ENCODE measurements at places on chromosomes 3 and 15.

GRCh38 chr3:113557374-113557773 is 25.0 kb downstream of the SIDT1 start:
- DNase-seq, result no peak

DNA sequence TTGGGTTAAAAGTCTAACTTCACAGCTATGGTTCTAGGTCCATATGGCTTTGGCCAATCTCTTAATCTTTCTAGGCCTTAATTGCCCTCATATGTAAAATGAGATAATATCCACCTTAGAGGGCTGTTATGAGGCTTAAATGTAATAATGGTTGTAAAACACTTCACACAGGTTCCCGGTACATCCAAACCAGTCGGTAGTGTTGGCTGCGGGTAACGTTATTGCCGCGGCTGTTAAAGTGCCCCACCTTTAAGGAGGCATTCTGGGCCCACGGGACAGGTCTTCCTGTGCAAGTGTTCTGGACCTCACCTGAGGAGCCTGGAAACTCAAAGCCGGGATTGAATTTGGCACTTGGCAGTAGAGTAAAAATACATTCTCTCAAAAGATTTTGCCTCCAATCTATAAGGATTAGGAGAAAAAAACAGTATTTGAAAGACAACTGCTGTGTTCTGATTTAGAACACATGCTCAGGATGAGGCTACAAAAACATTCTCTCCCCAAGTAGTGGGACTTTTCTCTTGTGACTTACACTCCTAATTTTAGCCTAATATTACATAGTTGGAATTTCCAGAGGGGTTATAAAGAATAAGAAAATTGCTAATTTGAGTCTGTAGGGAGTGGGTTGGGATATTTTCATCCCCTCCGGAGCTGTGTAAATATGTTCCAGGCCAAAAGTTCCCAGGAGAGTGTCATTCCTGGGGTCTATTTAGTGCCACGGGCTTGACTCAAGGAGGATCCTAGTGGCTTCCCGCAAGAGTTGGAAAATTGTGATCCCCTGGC is 44.9 kb upstream of the TSEN2 start:
- no peak for DNase-seq

GRCh38 chr3:129525341-129525968 is 3.0 kb upstream of the RHO start:
- no peak for DNase-seq

DNA sequence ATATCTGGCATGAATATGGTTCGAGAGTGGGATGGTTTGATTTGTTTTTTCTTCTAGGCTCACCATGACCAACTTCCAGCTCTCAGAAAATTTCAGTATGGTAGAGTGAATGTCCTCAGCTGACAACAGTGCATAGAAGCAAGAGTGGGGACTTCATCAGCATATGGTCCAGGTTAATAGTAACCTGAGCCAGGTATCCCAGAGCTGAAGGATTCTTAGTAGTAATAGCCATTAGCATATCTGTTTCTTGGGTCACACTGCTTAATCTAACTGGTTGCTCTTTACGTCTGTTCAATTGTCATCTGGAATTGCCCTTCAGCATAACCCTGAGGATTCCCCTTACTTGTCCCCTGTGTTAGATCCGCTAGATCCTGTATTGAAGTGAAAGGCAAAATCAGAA is 151.8 kb downstream of the GMNC start:
- no peak for DNase-seq

DNA sequence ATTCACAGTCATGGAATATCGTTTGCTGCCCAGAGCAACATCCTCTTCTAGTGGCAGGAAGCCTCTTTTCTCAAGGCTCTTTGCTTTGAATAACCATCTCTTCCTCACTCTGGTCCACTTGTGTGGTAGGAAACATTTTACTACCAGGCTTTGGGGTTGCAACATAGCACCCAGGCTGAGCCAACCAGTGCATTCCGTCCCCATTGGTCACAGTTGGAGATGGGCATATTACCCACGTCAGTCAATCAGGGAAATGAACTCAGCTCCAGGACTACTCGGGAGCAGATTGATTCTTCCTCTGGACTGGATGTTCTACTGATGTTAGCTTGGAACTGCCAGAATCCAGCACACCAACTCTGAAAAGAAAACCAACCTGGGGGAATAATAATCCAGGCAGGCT is 4.2 kb upstream of the PEX5L start:
- no peak for DNase-seq

- DNase-seq, result no peak
These were observed 24.2 kb upstream of the GMPPB start for GRCh38 chr3:49747792-49748480.

DNA sequence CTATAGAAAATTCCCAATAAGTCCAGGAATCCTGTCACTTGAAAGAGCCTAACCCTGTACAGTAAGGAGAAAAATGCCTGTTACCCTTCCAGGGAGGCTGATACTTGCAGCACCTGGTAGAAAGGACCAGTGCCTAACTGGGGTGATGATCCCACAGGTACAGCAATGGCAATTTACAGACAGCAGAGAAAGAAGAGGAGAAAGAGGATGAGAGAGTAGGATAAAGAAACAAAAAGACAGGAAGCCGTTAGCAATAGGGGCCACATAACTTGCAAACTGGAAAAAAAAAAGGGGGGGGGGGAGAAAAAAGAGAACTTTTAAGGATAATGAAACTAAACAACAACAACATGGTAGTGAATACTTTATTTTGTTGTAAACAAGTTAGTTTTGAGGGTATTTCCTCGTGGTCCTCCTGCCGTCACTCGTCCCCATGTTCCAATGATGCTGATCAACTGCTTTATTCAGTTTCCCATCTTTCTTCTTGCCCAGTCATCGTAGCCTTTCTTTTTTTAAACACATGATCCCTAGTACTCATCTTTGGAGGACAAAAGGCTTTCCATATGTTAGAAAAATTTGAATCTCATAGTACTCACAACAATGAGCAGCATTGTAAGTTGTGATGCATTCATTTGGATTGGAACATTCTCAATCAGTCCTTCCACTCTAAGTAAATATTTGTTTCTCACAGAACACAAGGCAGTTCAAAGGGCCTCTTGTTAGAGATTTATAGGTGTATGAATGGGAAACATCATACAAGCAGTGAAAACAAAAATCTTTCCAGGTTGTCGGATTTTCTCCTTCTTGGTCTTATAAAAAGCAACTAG is 8.6 kb downstream of the TM4SF1 start:
- no peak for DNase-seq

DNA sequence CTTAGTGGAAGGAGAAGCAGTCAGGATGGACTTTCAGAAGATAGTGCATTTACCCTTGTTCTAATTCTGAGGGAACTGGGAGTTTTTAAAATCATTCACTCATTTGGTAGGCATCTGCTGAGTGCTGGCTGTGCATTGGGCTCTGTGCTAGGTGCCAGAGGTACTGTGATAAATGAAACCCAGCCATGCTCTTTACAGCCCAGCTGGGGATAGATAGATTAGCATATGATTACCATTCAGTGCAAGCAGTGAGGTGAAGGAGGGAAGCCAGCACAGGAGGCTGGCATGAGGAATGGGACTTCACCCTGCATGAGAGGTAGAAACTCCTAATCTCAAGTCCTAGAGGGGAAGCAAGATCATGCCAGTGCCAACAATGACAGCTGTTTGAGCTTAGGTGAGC is 361.9 kb upstream of the TRIM42 start:
- no peak for DNase-seq

Measured in GM20000 (cell line).